ENCODE measurements at places on chromosomes 11 and 22.

DNA sequence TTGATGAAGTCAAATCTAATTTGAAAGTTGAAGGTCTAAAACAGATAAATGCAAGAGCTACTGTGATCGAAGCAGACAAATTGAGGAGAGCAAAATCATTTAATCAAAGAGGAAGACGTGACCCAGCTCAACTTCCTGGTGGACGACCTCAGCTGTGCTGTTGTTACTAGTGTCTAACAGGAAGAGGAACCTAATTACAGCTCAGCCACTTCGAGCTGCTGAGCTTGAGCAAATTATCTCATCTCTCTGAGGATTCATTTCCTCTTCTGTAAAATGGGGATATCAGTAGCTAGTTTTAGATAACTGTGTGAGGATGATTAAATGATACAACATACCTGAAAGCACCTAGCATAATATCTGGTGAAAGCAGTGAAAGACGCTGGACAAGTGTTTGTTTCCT is 48.6 kb upstream of the OLFML1 start:
- DNase-seq, result peak; percentile 8

- no peak for DNase-seq
These were observed 84.6 kb upstream of the NNMT start for GRCh38 chr11:114211444-114212121.

DNA sequence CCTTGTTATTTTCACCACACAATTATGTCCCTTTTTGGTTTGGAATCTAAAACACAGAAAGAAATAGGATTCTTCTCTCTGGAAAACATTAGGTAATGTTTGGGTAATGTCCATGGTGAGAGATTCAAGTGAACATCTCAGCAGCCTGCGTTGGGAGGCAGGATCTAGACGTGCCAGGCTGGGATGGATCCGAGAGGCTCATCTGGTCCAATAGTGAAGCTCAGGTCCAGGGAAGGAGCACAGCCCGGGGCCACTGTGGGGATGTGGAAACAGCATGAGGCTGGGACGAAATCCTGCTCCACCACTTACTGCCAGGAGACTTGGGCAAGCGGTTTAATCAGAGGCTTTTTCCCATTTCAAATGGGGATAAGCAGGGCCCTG is 109.9 kb downstream of the CSNK2A3 start:
- DNase-seq, result no peak

DNA sequence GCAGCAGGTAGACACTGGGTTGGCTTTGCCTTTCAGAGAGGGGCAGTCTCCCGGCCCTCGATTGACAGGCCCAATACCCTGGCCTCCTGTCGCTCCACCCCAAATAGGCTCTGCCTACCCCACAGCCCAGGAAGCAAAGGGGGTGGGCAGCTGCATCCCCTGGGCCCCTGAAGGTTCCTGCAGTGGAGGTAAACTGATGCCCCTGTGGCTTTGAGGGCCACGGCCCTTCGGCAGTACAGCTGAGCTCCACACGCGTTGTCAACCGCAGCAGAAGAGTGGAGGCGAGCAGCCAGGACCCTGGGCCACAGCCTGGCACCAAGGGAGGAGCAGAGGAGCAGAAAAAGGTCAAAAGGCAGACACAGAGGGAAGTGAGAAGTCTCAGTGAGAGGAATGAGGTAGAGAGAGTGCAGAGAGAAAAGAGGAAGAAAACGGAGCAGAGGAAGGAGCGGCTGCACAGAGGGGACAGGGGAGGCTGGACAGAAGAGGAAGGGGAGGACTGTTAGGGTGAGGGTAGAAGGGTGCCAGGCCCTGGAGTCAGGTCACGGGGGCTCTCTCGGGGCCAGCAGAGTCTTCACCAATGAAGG is 64.0 kb downstream of the SLC22A12 start:
- DNase-seq, result no peak

DNA sequence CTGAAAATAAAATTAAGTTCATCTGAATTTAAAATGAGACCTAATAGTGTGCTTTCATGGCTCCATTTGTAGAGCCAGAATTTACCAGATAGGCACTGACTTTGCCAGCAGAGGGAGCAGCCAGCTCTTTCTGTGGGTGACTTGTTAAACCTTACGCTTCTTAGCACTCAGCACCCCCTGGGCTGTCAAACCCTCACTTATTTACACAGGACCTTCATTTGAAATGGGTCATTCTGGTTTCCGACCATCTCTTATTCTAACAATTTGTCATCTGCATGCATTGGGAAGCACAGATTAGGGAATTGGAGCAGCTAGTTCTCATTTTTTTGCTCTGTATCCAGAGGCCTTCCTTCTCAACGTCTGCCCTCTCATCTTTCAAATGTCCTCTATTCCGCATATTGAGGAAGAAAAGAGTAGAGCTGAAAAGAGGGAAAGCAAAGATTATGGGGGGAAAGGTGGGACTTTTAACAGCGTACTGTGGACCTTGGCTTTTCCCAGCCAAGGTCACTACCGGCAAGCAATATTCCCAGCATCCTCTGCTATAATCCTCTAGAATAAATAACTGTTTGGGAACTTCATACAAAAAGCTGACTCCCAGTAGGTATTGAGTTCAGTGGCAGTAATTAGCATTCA is 3.1 kb downstream of the ASRGL1 start:
- DNase-seq, result no peak

DNA sequence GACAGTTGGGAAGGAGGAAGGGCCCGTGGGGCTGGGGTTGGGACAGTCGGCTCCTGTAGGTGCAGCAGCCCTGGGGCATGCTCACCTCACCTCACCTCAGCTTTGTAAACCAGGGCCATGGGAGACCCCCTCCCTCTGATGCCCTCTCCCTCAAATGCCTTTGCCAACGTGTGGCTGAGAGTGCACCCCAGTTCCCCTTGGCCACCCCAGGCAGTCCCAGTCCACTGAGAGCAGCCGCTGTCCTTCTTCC is 4.2 kb upstream of the NEAT1 start:
- DNase-seq, result no peak

- DNase-seq, result no peak
These were observed 565.4 kb downstream of the ETS1 start for GRCh38 chr11:128022007-128022368.

- no peak for DNase-seq
These were observed 2413.8 kb upstream of the RAG2 start for GRCh38 chr11:39011797-39012196.

- DNase-seq, result peak; percentile 51
These were observed at the start of gene CKAP5 for GRCh38 chr11:46845740-46846509. Gene CKAP5 (minus strand): TSS chr11:46846280. CDS start chr11:46821231, 25,049 bp downstream.

DNA sequence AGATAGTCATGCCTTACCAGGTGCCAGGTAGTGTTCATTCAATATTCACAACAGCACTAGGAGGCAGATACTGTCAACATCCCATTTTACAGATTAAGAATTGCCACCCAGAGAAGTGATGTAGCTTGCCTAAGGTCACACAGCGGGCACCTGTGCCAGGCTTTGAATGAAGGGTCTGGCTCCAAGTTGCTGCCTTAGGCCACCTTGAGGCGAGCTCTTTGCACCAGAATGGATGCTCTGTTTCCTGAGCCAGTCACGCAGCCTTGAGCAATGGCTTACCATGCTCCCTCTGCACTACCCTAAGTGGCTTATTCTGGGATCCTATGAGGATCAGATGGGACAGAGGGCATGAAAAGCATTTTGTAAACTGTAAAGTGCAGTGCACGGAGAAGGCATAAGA is 25.1 kb upstream of the TIMP3 start:
- no peak for DNase-seq

DNA sequence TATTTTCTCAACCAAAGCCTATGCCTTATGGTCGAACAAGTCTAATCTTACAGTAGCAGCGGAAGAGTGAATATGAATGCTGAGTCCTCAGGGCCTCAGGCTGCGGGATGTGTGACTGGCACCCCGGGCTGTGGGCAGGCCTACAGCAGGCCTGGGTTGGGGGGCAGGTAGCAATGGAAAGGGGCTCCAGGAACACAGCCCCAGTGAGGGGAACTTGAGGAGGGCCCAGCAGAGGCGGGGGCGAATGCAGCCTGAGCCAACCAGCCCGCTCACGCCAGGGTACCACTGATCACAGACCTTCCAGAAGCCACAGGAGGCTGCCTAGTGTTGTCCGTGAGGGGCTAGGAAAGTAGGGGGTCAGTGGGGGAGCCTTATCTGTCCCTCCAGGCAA is 11.3 kb upstream of the CD5 start:
- no peak for DNase-seq

- no peak for DNase-seq
These were observed 1674.3 kb upstream of the RAG2 start for GRCh38 chr11:38272376-38272775.

- no peak for DNase-seq
These were observed 14.3 kb downstream of the TPCN2 start for GRCh38 chr11:69062873-69063651.

DNA sequence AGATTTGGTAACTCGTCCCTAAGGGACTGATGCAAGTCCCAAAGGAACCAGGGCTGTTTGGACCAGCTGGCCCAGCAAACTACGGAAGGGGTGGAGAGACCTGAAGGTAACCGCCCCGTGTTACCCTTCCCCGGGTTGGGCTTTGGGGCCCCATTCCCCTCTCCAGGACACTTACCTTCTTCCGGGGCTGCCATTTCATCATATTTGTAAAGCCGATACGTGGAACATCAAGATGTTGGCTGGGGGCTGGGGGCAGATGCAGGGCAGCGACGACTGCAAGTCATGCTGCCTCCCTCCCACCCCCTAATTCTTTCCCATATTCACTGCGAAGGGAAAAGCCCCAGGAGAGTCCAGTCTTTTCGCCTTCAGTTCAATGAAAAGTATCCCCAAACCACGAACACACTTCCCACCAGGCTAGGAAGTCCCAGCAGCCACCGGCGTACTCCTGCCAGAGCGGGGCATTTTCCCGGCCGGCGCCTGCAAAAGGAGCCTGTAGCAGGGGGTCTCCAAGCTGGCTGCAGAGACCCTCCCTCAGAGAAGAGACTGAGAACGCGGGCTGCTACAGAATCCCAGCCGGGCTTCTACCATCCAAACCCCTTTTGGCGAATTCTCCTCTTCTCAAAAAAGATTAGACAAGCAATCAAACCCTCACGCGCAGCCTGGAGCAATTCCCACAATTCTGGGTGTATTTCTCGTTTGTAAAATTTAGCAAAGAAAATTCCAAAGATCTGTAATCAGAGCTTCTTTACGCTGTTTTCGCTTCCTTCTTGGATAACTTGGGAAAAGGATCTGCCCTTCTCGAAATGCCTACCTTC is 236.7 kb downstream of the TTC28 start:
- DNase-seq, result no peak

- no peak for DNase-seq
These were observed 345.8 kb downstream of the CNTN5 start for GRCh38 chr11:99366546-99366945.

DNA sequence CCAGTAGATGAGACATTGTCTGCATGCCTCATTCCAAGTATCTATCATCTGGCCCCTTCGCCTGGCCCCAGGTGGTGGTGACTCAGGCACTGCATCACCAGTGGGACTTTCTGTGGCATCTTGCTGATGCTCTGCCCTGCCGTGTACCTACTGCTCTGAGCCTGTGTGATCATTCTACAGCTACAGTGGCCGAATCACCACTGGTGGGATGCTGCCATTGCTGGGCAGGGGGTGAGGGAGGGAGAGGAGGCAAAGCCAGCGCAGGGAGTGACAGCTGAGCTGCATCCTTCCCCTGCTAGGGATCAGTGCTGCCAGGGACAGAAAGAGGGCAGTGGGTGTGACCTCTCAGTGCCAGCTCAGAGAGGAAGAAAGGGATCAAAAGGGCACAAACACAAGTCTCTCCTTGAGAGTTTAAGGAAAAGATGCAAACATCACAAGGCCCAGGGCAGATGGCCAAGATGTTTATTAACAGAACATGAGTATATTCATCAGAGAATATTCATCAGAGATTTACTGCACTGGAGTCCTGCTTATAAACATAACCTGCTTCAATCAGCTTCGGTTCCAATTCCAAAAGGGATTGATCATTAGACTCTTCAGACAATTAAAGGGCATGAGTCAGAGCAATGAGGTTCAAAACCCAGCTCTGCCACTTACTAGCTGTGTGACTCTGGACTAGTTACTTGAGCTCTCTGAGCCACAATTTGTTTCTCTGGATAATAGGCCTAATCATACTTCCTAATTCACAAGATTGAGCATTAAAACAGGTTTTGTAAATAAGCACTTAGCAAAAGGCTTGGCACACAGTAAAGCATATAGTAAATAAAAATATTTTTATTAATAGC is 109.8 kb downstream of the NAT10 start:
- no peak for DNase-seq

- DNase-seq, result no peak
These were observed 19.3 kb downstream of the ZC3H7B start for GRCh38 chr22:41320416-41321240.

GRCh38 chr11:125267548-125267947 is 103.0 kb downstream of the PKNOX2 start:
- DNase-seq, result no peak

- no peak for DNase-seq
These were observed 50.5 kb upstream of the ZBED5 start for GRCh38 chr11:10908215-10908951.

GRCh38 chr22:35523167-35523947 is 17.3 kb upstream of the RASD2 start:
- no peak for DNase-seq

DNA sequence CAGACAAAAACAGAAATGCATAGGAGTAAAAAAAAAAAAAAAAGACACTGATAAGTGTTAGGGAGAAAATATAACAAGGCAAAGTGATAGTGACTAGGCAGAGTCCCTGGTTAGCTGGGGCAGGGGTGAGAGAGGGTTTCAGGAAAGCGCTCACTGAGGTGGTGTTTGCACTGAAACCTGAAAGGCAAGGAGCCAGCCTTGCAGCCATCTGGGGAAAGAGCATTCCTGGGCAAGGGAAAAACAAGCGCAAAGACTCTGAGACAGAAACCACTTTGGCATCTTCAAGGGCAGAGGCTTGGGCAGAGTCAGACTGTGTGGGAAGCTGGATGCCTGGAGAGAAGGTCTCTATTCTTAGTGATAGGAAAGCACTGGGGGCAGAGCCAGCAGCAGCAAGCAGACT is 14.5 kb downstream of the CLMP start:
- no peak for DNase-seq

DNA sequence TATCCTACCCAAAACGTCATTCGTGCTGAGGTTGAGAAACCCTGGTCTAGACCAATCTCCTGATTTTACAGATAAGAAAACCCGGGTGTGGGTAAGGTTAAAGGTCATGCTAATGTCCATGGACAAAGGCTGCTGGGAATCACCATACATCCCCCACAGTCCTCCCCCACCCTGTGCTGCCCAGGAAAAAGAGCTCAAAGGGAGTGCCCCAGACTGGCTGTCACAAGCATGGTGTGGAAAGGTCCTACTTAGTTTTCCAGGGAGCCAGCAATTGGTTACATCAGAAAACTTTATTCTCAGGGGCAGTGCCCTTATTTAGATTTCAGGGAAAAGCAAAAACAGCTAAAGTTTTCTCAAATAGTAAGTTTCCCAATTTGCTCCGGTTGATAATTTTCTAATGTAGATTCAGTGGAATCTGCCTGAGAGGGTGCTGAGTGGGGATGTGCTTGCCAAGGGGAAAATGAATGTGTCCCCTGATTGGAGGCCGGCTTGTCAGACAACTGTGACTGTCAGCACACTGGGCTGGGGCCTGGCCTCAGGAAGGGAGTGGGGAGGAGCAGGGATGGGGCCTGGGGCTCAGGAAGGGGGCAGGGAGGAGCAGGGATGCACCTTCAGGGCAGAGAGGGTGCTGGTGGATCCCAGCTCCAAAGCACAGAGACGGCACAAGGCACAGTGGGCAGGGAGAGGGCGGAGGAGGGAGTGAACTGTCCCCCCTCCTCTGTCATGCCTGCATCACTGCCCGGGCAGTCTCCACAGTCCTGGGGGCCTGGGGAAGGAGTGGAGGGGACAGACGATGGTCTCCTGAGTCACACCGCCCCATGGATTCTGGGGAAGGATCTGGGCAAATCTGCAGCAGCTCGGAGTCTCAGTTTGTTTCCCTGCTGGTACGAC is 263.6 kb downstream of the KIRREL3 start:
- DNase-seq, result no peak
